ENCODE measurements at places on chromosomes 12 and 14.

GRCh38 chr14:55730592-55731310 is 150.7 kb downstream of the KTN1 start:
- no peak for DNase-seq

DNA sequence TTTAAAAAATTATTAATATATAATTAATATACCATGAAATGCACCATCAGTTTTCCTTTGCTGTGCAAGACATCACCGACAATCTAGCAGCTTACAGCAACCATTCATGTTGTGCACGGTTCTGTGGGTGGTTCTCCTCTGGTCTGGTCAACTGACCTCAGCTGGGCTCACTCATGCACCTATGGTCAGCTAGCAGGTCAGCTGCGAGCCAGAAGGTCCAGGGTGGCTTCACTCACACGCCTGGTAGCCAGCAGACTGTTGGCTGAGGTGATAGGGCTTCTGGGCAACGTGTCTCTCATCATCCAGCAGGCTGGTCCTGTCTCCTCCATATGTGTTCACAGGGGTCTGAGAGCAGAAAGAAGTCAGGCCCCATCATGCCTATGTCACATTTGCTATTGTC is 210.4 kb downstream of the KIF26A start:
- DNase-seq = no peak

GRCh38 chr14:102796661-102797190 is 19.5 kb downstream of the TRAF3 start:
- no peak for DNase-seq

GRCh38 chr14:61607570-61608244 is 87.6 kb upstream of the HIF1A start:
- no peak for DNase-seq

GRCh38 chr14:75491376-75491978 is 30.8 kb upstream of the BATF start:
- no peak for DNase-seq

GRCh38 chr12:69059465-69060457 is 126.8 kb upstream of the CPM start:
- no peak for DNase-seq

GRCh38 chr12:124088217-124088907 is 115.3 kb downstream of the ZNF664 start:
- DNase-seq = no peak

- DNase-seq = no peak
Observed at GRCh38 chr14:78530078-78530477, 359.9 kb downstream of the NRXN3 start.

DNA sequence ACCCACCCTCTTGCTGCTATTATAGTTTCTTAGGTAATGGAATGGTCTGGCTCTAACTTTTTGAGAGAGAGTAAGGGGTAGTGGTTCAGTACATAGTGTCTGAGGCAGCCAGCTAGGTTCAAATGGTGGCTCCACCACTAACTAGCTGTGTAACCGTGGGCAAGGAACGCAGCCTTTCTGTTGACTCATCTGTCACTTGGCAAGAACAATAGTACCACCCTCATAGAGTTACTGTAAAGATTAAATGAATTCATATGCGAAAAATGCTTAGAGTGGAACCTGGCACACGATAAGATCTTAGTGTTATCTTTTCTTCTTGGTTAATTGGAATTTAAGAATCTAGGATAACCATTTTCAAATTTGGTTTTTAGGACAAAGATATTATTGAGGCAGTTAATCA is 14.0 kb downstream of the CCDC62 start:
- DNase-seq = no peak

GRCh38 chr12:52369211-52369610 is 1.9 kb upstream of the KRT85 start:
- no peak for DNase-seq

- no peak for DNase-seq
Observed at GRCh38 chr14:88210426-88210825, 112.6 kb downstream of the KCNK10 start.

- DNase-seq = no peak
Observed at GRCh38 chr14:72894623-72895378, 900 bp upstream of the DPF3 start.

DNA sequence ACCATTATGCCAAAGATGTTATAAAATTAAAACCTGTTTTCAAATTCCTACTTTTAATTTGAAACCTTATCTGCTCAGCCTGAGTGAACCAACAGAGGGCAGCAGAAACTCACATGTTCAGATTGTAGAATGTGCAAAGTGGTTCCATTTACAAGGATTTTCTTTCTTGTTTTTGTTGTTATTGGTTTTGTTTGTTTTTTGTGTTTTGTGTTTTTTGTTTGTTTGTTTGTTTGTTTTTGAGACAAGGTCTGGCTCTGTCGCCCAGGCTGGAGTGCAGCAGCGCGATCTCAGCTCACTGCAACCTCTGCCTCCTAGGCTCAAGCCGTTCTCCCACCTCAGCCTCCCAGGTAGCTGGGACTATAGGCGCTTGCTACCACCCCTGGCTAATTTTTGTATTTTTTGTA is 22.8 kb upstream of the GARIN2 start:
- peak; percentile 9 for DNase-seq

GRCh38 chr12:119113496-119113986 is 65.2 kb upstream of the HSPB8 start:
- no peak for DNase-seq

- DNase-seq = no peak
Observed at GRCh38 chr12:120922279-120922678, 18.1 kb upstream of the SPPL3 start.

DNA sequence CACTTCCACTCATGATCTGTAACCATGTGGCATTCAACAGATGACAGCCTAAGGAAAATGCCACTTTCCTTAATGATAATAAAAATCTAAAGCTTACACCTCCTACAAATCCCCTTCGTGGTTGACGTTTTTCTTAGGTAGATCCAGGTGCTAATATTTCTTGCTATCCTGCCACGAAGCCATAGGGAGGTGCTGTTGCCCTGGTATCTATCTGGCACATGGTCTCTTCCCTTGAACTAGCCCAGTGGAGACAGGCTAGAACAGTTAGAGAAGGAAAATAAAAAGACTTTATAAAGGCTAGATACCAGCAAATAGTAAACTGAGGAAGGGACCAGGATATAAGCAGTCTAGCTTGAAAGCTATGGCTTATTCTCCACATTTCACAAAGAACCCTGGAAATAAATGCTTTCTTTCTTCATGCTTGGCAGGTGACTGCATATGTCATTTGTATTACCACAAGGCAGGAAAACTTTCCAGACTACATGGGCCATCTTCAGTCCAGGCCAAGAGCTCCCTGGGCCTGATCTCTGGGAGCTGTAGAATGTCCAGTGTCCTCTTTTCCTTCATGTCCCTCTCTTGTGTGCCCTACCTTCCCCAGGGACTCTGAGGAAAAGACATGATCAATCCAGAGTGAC is 15.3 kb downstream of the SPIC start:
- no peak for DNase-seq

- DNase-seq = no peak
Observed at GRCh38 chr12:132566516-132567131, 43.8 kb downstream of the LRCOL1 start.

DNA sequence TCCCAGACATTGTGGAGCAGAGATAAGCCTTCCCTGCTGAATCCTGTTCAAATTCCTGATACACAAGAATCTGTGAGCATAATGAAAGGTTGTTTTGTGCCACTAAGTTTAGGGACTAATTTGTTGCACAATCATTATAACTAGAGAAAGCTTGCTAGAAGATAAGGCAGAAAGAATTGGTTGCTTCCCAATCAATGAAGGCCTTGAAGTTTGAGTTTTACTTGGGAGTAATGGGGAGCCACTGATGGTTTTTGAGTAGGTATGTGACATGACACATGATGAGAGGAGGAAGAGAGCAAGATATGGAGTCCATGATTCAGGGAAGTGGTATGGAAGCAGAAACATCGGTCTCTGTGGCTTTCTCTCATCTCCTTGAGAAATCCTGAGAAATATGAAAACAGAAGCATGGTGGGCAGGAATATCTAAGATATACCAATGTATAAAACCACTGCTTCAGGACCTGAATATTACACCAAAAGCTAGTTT is 13.3 kb upstream of the TCP11L2 start:
- no peak for DNase-seq

DNA sequence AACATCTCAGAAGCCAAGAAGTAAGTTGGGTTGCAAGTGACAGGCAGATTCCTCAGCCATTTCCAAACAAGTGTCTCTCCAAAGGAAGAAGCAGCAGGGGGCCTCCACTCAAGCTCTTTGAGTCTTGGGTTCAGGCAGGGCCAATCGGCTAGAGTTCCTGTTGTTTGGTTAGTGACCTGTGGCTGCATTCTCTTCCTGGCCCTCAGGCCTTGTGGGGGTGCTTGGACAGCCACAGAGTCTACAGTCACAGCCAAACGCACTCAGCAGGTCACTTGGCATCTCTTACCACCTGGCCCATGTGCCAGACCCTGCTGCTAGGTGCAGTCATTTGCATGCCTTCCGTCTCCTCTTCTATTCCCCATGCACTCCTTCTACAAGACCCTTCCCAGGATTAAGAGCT is 353.9 kb downstream of the GRIN2B start:
- no peak for DNase-seq

GRCh38 chr14:90039253-90040010 is 22.4 kb upstream of the KCNK13 start:
- no peak for DNase-seq

- DNase-seq = no peak
Observed at GRCh38 chr12:127538316-127538715, 728.7 kb upstream of the TMEM132C start.

GRCh38 chr12:91194500-91194899 is 11.9 kb upstream of the DCN start:
- DNase-seq = no peak

GRCh38 chr14:101069666-101070362 is 166.3 kb upstream of the RTL1 start:
- no peak for DNase-seq

- DNase-seq = no peak
Observed at GRCh38 chr14:103521438-103521950, 1.1 kb downstream of the CKB start.

GRCh38 chr14:51908086-51908485 is 47.7 kb downstream of the GNG2 start:
- no peak for DNase-seq
